ENCODE measurements at places on chromosomes 3 and 15.

DNA sequence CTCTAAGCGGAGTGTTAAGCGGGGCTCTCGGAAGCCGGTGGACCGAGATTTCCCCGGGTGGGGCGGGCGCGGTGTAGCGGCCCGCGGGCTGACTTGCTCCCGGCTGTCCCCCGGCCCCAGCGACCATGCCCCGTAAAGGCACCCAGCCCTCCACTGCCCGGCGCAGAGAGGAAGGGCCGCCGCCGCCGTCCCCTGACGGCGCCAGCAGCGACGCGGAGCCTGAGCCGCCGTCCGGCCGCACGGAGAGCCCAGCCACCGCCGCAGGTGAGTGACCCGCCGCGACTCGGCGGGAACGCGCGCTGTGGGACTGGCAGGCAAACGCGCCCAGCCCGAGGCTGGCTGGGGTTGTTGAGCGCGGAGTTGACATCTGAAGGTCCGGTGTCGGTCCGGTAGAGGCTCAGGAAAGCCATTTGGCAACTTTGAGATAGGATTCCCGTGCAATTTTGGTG lies 1.3 kb downstream of the SMC4 start:
- DNase-seq, result peak; percentile 21

GRCh38 chr3:56985878-56986277 lies 74.6 kb upstream of the SPATA12 start:
- DNase-seq, result no peak

DNA sequence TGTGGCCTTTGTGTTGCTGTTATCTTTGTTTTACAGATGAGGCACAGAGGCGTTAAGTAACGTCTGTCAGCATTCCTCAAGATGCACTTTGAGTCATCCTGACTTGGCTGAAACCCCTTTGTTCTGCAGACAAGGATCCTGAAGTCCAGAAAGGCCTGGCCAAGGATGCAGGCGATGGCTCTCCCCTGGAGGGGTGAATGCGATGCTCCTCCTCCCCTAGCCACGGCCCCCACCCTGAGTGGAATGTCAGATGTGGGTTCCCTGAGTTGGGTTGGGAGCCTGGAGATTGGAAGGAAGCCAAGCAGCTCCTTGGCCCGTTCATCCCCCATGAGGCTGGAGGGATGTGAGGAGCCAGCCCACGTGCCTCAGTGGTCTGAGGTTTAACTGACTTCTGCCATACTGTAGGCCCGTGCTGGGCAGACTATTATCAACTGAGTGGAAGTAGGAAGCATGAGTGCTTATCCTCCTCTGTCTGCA lies 43.3 kb downstream of the POMGNT2 start:
- no peak for DNase-seq

DNA sequence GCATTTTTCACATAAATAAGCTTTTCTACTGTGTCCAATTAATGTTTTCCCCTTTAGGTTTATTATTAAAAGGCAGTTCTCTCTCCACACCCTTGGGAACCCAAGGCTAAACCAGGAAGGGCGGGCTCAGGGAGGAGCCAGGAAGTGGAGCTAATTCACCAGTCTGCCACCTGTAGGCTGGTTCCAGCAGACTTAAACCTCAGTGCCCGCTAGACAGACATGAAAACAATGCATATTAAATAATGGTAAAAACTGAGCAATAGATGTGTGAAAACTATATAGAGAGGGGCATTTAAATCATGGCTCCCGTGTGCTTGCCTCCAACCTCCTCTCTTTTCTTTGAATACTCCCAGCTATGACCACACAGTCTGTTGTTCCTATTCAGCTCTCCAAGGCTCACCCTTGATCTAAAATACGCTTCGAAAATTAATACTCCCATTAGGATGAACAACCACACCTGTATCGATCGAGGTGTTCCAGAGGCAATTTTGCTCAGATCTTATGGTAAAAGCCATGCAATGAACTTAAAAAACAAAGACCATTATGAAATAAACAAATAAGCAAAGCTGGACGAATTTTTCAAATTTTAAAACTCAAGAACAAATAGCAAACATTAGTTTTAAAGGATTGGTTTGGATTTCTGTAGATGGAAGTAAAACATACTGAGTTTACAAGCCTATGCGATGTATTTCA lies 253.3 kb downstream of the TJP1 start:
- DNase-seq, result no peak

- DNase-seq, result no peak
Observed at GRCh38 chr15:62453375-62453774, 288.3 kb upstream of the C2CD4B start.

GRCh38 chr3:16385151-16385550 lies 120.1 kb downstream of the OXNAD1 start:
- DNase-seq, result no peak

DNA sequence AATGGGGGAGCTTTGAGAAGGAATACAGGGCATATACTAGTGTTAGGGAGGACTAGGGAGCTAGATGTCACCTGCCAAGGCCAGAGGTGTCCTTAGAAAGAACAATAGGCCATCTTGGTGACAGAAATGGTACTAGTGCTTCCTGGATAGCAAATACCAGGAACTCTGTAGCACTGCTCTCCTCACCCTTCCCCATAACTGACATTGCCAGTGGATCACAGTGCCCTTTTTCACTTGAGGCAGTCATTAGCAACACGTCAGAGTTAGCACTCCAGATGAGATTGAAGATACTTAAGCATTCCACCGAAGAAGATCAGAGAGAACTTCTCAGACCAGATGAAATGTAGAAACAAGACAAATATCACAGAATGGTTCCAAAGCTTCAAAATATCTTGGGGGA lies 103.1 kb upstream of the PDZRN3 start:
- DNase-seq, result no peak

- no peak for DNase-seq
Observed at GRCh38 chr15:70219256-70219895, 121.7 kb upstream of the TLE3 start.

DNA sequence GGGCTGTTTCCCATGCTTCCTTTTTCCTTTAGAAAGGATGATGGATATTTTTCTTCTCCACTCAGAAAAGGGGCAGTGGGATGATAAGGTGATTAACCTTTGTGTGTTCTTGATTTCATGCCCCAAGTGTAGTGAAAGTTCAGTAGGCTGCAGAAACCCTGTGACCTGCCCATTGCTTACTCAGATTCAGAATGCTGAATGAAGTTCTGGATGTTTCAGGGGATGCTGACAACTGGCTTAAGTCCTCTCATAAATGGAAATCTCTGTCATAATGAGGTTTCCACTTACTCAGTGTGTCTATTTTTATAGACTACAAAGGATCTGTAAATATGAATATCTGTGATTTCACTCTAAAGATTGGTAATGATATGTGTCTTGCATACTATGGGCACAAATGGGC lies 471.3 kb upstream of the TPRG1 start:
- peak; percentile 14 for DNase-seq

GRCh38 chr3:25542492-25543039 lies 114.5 kb downstream of the RARB start:
- no peak for DNase-seq

DNA sequence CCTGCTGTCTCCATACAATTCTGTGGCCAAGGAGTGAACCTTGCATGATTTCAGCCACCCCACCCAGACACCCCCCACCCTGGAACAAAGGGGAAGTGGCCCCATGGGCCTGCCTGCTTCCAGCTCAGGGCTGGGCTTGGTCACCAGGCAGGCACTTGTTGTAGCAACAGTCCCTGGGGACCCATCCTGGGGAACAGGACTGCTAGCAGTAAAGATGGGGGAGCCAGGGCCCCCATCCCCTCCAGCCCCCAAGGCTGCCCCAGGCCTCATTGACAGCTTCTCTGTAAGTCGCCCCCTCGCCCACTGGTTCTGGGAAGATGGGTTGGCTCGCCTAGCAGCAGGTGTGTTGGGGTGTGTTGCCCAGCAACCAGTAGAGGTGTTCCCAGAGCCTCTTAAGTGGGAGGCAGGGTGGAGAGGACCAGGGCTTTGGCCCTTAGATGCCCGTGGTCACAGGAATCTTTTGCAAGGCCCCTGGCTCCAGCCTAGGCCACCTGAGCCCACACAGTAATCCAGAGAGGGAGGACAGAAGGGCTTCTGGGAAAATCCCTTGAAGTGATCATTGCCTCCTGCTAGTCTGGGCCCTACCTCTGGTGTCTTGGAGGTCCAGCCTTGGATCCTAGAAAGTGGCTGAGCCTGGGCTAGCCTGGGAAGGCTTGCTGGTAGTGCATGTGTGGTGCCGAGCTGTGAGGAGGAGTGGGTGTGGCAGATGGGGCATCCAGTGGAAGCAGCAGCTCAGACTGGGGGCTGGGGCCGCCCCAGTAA lies 48.9 kb downstream of the CYP11A1 start:
- DNase-seq, result no peak

- DNase-seq, result no peak
Observed at GRCh38 chr3:37229740-37230139, 55.4 kb upstream of the LRRFIP2 start.

GRCh38 chr3:190018460-190018859 lies 102.2 kb downstream of the P3H2 start:
- DNase-seq, result no peak

- DNase-seq, result no peak
Observed at GRCh38 chr3:50300681-50301254, 1.6 kb upstream of the HYAL3 start.

DNA sequence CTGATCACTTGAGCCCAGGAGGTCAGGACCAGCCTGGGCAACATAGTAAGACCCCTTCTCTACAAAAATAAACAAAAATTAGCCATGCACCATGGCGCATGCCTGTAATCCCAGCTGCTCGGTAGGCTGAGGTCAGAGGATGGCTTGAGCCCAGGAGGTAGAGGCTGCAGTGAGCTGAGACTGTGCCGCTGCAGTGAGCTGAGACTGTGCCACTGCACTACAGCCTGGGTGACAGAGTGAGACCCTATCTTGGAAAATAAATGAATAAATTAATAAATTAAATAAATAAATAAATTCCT lies 10.8 kb downstream of the SHISA5 start:
- DNase-seq, result no peak

GRCh38 chr3:130392266-130392665 lies 46.8 kb downstream of the COL6A5 start:
- DNase-seq, result no peak
